Stimulated activated CD8-positive, alpha-beta memory T cell treated with anti-CD3 and anti-CD28 coated beads, Interleukin-4, amount 100 ng/mL, for 4 hours (primary cell): ENCODE measurements at places on chromosomes 11 and 22.

- no peak for DNase-seq
These were observed 33.1 kb downstream of the SLC5A1 start for GRCh38 chr22:32075997-32076760.

DNA sequence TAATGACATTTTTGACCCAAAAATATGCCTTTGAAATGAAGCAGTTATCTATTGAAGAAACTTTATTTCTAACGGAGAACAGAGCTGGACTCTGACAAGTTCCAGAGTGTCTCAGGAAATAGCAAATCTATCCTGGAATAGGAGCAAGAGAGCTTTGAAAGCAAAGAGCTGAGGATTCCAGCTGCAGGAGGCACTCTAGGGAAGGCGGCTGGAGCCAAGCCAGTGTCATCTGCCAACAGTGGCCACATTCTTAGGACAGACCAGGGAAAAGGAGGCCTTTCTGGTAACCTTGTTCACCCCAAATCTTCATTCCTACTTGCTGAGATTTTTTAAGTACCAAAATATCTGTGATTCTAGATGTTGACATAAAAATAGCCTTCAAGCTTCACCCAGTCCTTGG, 493.5 kb upstream of the B3GAT1 start:
- no peak for DNase-seq

DNA sequence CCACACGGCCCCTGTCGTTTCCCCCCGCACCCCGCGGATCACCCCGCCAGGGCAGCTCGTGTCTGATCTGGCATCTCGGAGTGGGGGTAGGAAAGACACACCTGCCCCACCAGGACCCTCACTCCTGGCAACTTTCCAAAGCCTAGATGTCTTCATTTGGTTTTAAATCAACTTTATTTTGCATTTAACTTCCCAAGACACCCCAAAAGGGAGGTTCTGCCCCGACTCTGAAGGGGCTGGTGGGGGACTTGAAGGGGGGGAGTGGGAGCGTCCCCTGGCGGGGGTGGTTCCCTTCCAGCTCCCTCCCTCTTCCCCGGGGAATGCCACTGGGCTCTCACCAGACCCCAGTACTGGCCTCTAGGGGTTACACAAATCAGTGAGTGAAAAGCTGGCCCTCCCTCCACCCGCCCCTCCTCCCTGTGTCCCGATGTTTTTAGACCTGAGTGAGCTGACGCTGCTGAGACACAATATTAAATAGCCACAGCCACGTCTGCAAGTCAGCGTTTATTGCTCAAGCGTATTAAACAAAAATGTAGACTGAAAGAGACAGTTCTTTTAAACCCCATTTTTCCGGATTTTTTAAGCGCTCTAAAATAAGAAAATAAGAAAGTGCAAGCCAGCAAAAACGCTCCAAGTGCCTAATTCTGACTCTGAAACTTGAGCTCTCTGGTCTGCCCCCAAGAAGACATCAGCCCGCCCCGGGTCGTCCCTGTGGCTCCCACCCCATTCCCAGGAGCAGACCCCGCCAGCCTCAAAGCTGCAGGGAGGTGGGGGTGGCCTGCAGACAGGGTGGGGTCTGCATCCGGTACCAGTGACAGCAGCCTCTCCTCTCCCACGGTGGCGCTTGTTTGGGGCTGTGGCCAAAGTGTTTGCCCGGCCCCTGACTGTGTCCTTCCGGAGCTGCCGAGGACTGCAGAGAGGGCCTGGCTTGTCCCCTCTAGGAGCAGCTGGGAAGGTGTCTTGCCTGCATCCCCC, 1.1 kb upstream of the TTLL8 start:
- no peak for DNase-seq

- no peak for DNase-seq
These were observed 166.8 kb upstream of the NCAM1 start for GRCh38 chr11:112794331-112794846.
